ENCODE measurements at places on chromosomes 16 and 17.

DNA sequence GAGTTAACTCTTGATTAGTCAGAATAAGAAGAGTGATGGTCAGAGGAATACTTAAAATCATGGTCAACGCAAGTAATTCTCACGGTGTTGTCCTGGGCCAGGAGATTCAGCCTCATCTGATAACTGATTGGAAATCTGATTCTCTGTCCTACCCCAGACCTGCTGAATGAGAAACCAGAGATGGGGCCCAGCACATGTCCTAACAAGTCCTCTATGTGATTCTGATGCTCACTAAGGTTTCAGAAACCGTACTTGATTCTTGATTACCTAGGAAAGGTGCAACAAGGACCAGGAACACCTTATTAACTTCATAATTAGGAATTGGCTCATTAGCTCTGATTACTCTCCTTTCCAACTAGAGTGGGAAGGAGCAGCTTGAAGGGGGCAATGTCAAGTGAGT, 44.5 kb downstream of the ANKFY1 start:
- no peak for DNase-seq

DNA sequence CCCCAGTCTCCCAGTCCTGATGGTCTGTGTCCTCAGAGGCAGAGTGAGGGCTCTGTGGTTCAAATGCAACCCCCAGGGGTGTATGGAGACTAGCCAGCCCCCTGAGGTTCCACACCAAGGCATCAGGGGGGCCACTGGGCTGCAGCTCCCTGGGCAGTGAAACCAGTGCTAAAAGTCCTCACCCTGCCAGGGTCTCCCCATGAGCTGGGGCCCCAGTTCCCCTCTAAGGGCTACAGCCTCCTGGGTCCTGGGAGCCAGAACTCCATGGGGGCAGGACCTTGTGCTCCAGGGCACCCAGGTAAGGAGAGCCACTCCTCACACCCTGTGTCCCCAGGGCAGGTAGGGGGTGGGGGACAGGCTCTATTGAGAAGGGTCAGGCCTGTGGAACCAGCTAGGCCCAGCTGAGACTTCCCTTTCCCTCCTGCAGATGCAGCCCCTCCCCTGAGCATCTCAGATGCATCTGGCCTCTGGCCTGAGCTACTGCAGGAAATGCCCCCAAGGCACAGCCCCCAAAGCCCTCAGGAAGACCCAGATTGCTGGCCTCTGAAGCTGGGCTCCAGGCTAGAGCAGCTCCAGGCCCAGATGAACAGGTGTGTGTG, 6.4 kb upstream of the DCAF7 start:
- no peak for DNase-seq

DNA sequence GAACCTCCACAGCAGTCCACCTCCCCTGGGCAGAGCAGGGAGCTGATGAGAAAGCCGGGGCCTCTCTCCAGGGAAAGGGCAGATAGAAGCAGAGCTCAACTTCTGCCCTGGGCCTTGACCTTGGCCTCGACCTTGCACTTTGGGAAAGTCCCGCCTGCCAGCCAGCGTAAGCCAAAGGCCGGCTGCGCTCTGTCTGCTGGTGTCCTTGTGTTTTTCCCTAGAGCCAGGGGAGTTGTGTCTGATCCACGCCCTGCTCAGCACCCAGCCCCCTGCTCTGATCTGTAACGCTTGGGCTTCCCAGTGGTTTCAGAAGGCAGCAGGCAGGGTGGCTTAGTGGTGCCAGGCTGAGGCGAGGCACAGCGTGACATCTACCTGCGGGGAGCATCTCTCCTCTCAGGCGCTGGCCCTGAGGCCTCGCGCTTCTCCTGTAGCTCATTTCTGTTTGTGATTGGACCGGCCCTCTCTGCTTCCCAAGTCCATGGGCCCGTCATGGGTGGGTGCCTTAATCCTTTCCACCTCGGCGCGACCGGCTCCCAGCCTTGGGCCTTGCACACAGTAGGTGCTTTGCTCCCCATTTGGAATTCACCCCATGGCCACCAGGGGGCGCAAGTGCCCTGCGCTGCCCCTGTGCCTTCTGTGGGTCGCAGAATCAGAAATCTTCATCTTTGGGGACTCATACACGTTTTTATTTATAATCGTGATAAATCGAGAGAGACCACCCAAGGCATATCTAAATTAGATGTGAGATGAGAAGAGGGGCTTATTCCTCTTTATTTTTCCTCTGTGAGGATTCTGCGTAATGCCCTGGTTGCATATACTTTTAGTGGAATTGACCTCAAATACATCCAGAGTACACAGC, 24.2 kb downstream of the SGSH start:
- DNase-seq, result no peak

GRCh38 chr17:1576500-1576899, 13.9 kb upstream of the PITPNA start:
- no peak for DNase-seq

DNA sequence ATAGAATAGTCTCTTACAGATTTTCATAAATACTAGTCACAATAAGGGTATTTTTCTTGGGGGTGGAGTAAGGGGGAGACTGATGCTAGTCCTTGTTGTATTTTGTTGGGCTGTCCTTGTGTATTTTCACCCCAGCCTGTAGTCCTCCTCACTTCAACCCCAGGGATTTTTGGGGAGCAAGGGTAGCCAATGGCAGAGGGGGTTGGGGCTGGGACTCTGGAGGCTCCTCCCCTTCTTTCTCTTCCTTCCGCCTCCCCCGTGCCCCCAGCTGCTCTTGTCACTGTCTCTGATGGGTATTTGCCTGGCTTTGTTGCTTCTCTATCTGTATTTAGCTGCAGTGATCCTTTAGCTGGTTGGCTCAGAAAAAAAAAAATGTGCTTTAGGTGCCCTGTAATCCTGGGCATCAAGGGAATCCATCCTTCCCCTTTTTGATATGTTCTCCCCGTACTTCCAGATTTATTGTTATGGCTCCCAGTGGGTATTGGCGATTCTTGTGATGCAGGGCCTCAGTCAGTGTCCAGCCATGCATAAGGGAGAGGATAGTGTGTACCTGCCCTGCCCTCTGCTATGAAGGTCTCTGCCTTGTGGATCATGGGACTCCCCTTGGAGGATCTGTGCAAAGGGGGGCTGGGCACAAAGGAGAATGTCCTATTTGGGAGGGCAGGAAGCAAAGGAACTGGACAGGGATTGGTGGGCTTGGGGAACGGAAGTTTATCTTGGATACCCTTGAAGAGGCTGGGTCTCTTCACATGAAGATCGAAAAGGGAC, 16.5 kb downstream of the SNF8 start:
- DNase-seq, result no peak

All from stimulated activated CD8-positive, alpha-beta memory T cell treated with anti-CD3 and anti-CD28 coated beads, Interleukin-7, amount 100 ng/mL, for 48 hours (primary cell).